Astrocyte (in vitro differentiated cells and primary cell): ENCODE measurements at places on chromosomes 7 and 10.
A peak's percentile ranks its signal among the peaks of the same experiment; 100 is the strongest.

- DNase-seq, result no peak
Measured at GRCh38 chr10:71727738-71728737, 8.5 kb upstream of the C10orf105 start.

- DNase-seq, result no peak
Measured at GRCh38 chr10:123666318-123667236, at the start of gene GPR26. Gene GPR26 (plus strand): TSS chr10:123666355. CDS start chr10:123666408, 53 bp downstream.

DNA sequence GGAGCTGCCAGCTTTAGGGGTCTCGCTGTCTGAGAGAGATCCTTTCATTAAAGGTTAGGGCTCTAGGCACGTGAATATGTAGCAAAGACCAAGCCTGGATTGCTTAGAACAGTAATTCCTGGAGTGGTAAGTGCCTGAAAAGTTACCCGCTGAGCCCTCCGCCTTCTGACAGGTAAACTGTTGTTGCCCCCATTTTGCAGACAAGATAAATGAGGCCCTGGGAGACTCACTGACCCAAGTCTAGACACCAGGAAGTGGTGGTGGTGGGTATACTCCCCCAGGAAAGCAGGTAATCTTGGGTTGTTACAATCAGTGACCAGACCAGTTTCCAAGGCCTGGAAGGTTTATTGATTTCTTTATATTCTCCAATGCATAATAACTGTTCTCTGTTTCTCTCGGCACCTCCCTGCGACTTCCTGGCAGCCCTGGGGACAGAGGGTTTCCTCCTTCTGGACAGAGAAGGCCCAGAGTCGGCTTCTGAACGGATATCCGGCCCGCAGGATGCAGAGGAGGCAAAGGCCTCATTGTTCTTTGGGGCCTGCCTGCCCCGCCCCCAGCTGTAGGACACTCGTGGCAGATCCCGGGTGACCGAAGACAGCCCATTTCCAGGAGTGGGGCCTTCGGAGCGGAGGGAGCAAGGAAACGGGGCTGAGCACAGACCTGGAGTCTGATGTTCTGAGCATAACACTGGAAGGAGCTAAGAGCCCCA lies 1.3 kb upstream of the GRK5 start:
- no peak for DNase-seq

DNA sequence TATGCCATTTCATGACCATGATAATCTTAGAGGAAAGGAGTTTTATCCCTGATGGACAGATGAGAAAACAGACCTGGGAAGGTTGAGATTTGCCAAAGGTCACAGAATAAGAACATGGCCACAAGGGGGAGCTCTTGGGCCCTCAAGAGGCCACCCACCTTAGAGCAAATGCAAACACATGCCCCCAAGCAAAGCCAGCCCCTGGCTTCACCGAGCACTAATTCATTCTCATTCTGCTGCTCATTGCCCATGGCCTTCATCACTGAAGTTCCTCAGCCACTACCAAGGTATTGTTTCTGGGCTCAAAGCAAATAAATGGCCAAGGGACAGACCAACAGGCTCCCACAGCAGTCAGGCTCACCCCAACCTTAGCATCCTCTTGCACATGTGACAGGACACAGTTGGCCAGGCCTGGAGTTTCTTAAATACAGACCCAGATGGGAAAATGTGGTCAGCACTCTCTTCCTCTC lies 44.2 kb downstream of the PDLIM1 start:
- peak; percentile 56 for DNase-seq

DNA sequence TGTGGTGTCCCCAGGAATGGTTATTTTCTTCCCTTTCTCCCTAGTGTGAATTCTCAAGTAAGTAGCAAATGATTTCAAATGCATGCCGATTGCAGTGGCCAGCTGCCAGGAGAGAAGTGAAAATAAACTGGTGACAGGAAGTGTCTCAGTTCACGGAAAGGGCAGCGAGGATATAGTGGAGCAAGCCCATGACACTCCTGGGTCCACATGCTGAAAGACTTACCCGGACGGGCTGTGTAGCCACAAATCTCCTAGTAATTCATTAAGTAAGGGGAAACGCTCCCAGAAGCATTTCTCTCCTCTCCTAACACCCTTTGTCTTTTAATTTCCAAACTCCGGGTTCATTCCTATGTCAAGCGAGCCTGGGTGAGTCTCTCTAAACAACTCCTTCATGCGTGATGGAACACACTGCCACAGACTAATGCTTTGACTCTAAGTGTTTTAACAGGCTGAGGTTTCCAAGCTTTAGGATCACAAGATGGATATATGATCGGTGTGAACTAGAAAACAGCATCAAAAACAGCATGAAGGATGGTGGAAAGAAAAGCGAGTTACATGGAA lies 125.6 kb downstream of the CYP26A1 start:
- peak; percentile 85 for DNase-seq

DNA sequence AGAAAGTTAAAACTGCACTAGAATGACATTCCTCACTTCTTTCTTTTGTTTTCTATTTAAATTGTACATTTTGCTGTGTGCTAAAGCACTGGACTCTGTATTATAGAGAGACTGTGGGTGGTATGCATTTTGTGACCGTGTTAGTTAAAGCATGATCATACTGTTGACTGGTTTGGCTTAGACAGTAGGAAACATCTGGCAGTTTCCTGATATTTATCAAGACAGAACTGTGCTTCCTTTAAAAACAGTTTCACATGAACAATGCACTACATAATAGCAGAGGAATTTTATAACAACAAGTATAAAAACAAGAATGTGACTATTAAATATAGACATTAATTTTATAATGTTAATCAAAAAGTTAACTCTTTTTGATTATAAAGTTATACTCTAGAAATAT lies 23.1 kb downstream of the GNG11 start:
- DNase-seq, result peak; percentile 41

DNA sequence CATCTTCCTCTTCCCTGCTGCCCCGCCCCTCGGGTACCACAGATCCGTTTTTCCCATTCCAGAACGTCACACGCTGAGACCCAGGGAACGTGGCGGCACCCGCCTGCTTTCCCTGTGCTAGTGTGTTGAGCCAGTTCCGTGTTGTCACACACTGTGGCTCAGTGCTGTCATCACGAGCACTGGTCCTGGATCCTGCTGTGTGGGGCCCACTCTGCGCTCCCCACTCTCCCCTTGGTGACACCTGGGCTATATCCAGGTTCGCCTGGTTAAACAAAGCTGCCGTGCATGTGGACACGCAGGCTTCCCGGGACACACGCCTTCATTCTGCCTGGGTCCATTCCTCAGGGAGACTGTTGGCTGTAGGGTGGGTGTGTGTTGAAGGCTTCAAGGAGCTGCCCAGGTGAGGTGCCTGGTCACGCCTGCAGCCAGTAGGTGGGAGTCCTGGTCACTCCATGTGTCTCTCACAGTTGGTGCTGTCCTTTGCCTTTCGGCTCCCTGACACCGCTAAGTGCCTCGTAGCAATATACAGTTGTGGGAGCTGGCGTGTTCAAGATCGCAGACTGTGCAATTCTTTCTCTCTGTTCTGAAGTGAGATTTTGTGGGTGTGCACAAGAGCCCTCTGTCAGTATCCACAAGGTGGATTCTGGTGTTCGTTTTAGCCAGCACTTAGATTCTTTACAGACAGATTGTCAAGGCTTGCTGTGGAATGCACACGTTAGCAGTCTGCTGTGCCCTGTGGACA lies 88.6 kb downstream of the INPP5A start:
- DNase-seq, result no peak

GRCh38 chr10:128274938-128275337 lies 148.7 kb upstream of the MKI67 start:
- no peak for DNase-seq

GRCh38 chr10:77855404-77856155 lies 71.0 kb downstream of the DLG5 start:
- DNase-seq, result no peak

DNA sequence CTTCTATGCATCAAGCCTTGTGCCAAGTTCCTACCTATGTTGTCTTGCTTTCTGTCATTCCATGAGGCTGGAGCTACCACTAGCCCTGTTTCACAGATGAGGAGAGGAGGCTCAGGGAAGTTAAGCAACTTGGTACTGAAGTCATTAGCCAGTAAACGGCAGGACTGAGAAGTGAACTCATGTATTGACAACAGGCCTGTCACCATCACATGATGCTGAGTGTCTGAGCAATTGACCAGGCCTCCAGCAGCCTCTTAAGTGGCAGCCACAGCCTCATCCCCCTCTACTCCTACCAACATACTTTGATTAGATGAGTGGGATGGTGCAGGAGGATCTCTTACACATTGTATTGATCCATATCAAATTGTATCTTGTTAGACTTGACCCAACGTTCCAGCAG lies 317.6 kb downstream of the GRID1 start:
- no peak for DNase-seq

- no peak for DNase-seq
Measured at GRCh38 chr10:33833566-33833965, 499.1 kb upstream of the NRP1 start.

DNA sequence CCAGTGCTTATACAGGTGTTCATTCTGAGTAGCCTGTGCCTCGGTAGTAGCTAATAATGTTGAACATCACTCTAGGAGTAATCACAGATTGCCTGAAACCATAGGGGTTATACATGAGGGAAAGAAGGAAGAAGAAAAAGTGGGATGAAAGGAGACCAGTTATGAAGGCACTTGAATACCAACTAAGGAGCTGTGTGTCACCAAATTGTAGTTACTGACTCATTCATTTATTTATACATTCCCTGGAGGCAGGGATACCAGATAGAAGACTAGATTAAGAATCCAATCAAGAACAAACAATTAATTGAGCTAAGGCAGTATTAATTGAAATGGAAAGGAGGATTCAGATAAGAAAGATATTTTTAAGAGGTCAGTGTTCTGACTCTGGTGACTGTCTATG lies 129.6 kb upstream of the PRPS1L1 start:
- DNase-seq, result no peak

DNA sequence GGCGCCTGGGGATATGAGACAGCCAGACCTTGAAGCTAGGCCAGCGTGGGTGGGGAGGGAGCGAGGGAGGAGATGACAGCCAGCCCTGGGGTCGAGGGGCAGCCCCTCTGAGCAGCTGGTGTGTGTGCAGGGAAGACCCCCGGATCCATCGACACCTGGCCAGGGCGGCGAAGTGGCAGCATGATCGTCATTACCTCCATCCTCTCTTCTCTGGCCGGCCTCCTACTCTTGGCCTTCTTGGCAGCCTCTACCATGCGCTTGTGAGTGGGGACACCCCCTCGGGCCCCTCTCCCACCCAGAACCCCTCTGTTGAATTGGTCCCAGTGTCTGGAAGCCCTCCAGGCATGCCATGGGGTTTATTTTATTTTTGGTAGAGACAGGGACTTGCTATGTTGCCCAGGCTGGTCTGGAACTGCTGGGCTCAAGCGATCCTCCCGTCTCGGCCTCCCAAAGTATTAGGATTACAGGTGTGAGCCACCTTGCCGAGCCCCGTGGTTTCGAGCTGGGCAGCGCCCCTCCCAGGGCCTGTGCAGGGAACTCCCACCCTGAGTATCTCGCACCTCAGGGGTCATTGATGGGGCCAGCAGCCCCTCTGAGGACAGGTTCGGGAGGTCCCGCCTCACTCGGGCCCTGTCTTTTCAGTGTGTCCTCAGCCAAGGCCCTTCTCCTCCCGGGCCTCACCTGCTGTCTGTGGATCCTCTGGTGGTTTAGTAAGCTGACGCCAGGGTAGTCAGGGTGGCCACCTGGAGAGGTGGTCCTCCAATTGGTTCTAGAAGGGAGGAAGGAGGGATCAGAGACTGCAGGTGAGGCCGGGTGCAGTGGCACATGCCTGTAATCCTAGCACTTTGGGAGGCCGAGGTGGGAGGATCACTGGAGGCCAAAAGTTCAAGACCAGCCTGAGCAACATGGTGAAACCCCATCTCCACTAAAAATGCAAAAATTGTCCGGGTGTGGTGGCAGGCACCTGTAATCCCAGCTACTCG lies 3.8 kb downstream of the UPK3B start:
- no peak for DNase-seq

GRCh38 chr10:77405771-77406241 lies 231.8 kb downstream of the KCNMA1 start:
- peak; percentile 72 for DNase-seq

DNA sequence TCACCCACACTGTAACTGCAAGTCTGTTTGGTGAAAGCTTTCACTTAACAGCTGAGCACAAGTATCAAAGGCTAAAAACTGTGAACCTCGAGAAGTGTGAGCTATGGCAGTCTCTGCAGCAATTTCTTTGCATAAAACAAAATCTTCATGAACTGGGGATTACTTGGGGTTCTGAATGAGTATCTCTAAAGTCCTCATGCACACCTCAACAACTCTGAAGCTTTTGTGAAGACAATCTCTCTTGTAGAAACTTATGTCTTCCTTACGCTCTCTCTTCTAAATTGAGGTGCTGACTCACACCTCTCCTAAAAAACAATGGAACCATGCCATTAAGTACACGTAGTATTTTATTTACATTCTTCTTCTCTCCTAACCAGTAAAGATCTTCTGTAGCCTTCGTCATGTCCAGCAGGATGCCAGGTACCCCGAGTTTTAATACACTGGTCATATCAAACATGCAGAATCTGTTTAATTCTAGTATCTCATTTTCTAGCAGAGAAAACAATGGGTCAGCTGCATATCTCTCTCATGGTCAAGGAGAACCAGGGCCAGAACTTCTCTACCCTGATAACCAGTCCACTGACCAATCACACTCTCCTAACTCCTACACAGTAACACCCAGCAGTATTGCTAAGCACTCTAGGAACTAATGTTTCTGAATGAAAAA lies 76.9 kb downstream of the UBE2H start:
- DNase-seq, result peak; percentile 79

DNA sequence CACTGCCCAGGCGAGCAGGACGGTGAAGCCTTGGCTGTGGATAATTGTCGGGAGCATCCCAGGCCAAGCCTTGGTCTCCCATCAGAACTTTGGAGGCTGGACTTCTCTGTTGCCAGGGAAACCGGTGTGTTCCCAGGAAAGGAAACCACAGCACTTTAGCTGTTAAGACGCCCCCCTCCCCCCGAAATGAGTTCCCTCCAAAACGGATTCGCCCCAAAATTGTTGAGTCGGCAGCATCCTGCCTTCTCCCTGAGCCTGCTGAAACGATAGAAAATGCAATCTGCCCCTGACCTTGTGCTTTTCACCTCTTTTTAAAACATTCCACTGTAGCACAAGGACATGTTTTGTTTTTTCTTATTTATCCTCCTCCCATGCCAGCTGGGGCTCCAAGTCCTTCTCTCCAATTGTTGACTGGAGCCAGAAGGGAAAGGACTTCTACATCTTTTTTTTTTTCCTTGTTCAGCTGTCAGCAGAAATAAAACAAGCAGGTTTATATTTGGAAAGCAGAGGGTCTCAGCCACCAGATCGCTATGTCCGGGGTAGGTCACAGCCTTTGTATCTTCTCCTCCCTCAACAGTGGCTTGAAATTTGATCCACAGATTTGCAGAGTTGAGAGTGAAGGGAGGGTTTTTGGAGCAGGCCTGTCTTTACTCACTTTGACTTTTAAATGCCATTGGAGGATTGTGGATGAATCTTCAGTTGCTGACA lies 116.5 kb downstream of the ZMIZ1 start:
- no peak for DNase-seq

DNA sequence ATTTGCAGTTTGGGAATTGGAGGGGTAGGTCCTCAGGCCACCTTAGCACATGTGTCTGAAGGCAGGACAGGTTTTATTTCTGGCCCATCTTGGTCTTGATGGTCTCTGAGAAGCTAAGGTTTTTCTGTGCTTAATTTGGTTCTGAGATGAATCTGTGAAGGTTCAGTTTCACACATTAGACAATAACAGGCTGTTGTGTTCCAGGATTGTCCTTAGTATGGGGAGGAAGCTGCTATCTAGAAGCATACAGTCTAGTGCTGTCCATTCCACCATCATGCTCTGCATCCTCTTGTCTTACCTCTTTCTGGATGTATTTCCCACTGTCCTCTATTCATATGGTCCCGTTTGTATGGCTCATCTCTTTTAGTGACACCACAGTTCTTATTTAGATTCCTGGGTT lies 7.1 kb downstream of the UBE2D1 start:
- no peak for DNase-seq
